ENCODE measurements at places on chromosomes 16 and 17. TPM values are rescaled to one million over a fixed set of nuclear protein-coding genes. Genes with fewer than 3 reads are reported as not detected.

DNA sequence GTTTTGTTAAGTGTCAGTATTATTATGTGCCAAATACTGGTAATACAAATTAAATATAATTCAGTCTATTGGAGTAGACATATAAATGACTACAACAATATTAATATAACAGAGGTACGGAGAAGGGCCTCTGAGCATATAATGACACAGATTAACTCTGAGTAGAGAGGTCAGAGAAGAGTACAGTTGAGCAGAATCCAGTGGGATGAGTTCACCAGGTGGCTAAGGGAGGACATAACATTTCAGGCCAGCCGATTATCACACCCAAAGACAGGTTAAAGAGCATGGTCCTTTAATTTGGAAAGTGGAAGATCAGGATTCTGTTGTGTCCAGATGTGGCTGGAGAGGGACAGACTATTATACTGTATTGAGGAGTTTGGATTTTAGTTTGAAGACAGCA lies 11.3 kb downstream of the NFATC3 start:
- no peak for DNase-seq

GRCh38 chr16:57568173-57568678 lies 25.8 kb downstream of the ADGRG5 start:
- DNase-seq = no peak

DNA sequence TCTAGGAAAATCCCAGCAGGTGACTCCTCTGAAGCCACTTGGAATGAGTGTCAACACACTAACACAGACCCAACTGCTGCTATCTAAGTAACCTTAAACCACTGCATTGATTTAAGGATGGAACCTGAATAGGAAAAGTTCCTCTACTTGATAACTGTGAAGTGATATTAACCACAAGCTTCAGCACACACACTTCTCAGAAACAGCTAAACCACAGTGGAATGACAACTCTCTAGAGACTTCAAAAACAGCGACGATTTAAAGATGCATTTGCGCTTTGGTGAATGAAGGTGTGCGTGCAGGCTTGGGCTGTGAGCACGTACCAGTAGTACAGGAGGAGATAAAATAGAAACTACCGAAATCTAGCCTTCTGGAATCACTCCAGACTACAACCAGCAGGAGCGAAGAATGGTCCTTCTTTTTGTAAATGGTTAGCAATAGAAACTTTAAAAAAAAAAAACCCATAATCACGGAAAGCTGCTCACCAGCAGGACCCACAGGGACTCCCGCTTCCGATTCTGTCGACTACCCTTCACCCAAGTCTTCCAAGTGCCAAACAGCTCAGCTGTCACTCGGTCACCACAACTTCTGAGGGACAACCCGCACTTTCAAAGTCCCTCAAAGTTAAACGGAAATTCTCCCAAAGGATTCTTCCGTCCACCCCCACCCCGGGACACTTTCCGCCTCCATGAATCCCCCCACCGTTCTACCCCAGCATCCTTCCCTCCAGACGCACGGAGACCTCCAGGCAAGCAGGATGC lies 137.7 kb upstream of the CORO6 start:
- no peak for DNase-seq

DNA sequence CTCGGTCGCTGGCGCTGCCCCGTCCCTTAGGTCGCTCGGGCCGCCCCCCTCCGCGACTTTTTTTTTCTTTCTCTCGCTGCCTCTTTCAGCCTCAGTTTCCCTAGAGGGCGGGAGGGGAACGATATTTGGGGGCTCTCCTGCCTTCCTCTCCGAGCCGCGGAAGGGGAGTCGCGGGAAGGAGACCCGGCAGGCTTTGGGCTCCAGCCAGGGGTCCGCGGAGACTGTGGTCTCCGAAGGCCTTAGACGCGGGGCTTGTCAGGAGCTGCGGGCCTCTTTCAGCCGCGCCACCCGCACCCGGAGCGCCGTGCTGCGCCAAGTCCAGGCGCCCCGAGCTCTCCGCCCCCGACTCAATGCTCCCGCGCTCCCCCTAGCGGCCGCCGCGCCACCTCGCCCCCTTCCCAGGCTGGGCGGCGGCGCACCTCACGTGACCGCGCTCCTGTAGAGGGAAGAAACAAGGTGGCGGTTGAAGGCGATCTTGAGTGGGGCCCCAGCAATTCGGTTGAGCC lies at the start of gene LRRC37B:
Gene LRRC37B (plus strand): TSS at position 427 of the 506 bp plus-strand sequence. CDS start 14,010 bp downstream, outside the sequence.
- peak; percentile 81 for DNase-seq

DNA sequence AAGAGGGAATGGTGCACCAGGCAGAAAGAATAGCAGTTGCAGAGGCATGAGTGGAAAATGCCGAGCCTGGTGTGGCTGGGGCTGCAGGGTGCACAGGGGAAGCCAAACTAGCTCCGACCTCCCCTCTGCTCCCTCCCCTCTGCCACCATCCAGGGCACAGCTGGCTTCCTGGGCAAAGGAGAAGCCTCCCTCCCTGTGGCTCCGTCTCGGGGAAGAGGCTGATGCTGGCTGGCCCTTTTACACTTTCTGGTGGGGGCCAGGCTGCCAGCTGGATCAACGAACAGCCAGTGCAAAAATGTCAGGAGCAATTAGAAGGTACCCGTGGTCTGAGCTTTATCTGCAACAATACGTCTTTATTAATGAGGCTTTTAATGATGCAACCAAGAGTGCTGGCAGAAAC lies 37.1 kb upstream of the KCNJ12 start:
- no peak for DNase-seq

DNA sequence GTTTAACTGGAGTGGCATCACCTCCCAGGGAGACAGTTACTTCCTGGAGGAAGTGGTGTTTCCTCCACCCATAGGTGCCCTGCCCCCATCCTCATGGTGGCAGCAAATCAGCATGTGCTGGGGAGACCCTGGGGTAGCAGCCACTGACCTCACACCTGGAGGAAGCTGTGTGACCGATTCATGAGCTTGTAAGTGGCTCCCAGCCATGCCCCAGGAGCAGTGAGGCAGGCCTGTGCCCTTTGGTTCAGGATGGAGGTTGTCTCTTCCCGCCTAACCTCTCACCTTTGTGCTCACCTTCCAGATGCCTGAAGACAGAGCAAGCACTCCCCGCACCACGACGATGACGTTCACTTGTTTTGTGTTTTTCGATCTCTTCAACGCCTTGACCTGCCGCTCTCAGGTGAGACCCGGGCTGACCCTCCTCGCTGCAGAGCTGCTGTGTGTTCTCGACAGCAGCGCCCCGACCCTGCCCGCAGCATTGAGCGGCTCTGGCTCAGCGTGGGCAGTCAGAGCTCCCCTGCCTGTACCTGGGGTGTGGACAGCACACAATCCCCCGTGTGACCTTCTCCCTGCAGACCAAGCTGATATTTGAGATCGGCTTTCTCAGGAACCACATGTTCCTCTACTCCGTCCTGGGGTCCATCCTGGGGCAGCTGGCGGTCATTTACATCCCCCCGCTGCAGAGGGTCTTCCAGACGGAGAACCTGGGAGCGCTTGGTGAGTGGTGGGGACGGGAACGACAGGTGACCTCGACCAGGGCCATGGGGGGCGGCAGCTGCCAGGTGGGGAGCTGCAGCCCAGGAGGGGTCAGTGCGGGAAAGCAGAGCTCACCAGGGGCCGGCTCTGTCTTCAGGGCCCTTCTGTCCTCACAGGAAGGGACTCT lies 42.8 kb downstream of the MEAK7 start:
- no peak for DNase-seq

DNA sequence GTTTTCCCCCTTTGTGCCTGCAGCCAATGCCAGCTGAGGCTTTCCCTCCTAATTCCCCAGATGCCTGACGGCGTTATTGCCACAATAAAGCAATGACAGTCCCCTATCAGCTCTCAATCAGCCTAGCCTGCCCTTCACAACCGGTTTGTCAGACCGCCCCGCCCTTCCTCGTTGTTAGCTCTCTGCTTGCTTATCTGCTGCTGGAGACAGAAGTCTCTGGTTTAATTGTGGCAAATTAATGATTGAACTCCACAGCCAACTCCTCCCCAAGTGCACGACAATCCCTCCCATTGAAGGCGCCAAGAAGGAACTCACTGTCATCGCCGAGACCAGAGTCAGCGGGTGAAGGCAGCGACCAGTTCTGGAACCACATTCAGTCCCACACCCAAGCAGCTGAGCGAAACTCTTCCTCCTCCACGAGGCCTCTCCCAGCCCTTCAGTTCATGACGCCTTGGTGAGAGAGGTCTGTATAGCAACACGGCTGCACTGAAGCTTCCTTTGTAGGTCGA lies 474.4 kb downstream of the SLC39A11 start:
- no peak for DNase-seq

- DNase-seq = no peak
These were observed 49.0 kb upstream of the PIK3R6 start for GRCh38 chr17:8916466-8916865.

- DNase-seq = no peak
These were observed 6.1 kb upstream of the ITGAM start for GRCh38 chr16:31253642-31254045.

- no peak for DNase-seq
These were observed 5.2 kb upstream of the DLX4 start for GRCh38 chr17:49963626-49964302.

- DNase-seq = no peak
These were observed 3.6 kb downstream of the ZNF646 start for GRCh38 chr16:31077592-31078396.

- no peak for DNase-seq
These were observed 79.6 kb upstream of the TEKT1 start for GRCh38 chr17:6910987-6911603.

The OMG gene
- 5.5 TPM for polyA plus RNA-seq

The TPSD1 gene
- not detected for polyA plus RNA-seq

The TSPOAP1 gene
- 63.3 TPM for polyA plus RNA-seq

The AOC2 gene
- 2.0 TPM for polyA plus RNA-seq

The CD300C gene
- polyA plus RNA-seq = 1.1 TPM

The FAM20A gene
- 5.4 TPM for polyA plus RNA-seq

The KRT31 gene
- polyA plus RNA-seq = 0.32 TPM
